ENCODE measurements at places on chromosomes 16 and 17.

GRCh38 chr17:8894673-8895578 is 27.5 kb upstream of the PIK3R6 start:
- H3K36me3 ChIP-seq: no peaks in the 10 kb centered on the region
- peak overlapping the region; percentile 13 for H3K4me3 ChIP-seq

DNA sequence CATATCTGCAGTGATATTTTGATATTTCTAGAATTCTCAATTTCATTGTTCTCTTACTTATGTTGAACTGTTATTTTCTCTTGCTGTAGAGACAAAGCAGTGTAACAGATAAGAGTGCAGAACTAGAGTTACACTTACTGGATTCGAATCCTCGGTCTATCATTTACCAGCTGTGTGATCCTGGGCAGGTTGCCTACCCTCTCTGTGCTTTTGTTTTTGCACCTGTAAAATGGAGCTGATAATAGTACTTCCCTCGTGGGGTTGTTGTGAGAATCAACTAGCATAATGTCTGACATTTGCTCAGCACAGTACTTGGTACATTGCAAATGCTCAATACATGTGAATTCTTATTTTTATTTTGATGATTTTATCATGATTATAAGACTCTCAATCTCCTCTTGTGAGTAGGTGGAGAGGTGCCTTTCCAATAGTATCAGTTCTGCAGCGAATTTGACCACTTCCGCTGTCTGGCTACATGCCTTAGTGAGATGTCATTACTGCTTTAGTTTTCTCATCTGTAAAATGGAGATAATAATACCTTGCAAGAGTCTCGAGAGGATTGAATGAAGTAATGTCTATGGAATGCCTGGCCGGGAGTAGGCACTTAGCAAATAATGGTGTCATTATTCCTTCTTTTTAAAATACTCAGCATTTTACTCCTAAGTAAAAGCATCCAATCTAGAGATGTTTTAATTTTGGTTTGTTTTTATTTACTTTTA is 312.2 kb upstream of the MAF start:
- no peaks in the 10 kb centered on the region for H3K27me3 ChIP-seq
- H3K36me3 ChIP-seq: no peaks in the 10 kb centered on the region
- no peak overlapping the region for H3K27ac ChIP-seq
- no peak for DNase-seq

- no peak overlapping the region for H3K4me3 ChIP-seq
- no peaks in the 10 kb centered on the region for H3K36me3 ChIP-seq
- peaks cover 24% of the 10 kb centered on the region for H3K4me1 ChIP-seq
- H3K27ac ChIP-seq: no peak overlapping the region
- DNase-seq: no peak
These were observed 3.2 kb upstream of the CDH5 start for GRCh38 chr16:66363211-66363777.

GRCh38 chr17:47702391-47702995 is 8.5 kb downstream of the TBKBP1 start:
- no peak overlapping the region for H3K4me3 ChIP-seq
- H3K4me1 ChIP-seq: peaks cover 12% of the 10 kb centered on the region
- DNase-seq: no peak

GRCh38 chr17:45411348-45412105 is 21.1 kb downstream of the ARHGAP27 start:
- peak overlapping the region; percentile 29 for H3K27ac ChIP-seq
- H3K36me3 ChIP-seq: peaks cover 9% of the 10 kb centered on the region
- no peak for DNase-seq
- H3K4me1 ChIP-seq: peaks cover 21% of the 10 kb centered on the region
- no peaks in the 10 kb centered on the region for H3K27me3 ChIP-seq
- H3K4me3 ChIP-seq: peak overlapping the region; percentile 39

DNA sequence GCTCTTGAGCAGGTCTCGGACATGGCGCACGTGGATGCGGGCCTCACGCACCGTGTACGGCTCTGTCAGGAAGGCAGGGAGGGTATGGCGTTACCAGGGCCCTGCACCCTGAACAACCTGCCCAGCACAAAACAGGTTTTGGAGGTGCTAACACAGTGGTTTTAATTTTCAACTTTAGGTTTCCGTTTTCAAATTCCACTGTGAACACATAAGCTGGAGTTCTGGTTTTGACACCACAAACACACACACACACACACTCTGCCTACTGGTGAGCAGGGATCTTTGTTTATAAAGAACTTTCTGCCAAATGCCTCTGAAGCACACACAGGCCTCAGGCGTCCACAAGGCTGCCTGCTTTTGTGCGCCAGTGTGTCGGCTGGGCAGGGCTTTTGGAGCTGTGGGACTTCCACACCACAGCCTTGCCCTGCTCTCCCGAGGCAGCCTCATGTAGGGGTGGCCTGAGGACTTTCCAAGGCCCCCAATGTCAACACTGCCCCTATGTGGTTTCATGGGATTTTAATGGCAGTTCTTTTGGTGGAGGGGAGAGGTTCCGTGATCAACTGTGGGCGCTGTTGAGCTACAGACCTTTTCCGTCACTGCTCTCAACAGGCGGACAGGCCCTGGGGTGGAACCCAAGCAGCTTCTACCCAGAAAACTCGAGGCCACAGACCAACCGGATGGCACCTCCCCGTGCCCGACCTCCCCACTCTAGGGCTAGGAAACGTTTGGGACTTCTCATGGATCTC is 9.4 kb downstream of the CLUH start:
- H3K27me3 ChIP-seq: no peaks in the 10 kb centered on the region
- peaks cover 4% of the 10 kb centered on the region for H3K36me3 ChIP-seq
- no peak overlapping the region for H3K4me3 ChIP-seq
- peaks cover 6% of the 10 kb centered on the region for H3K4me1 ChIP-seq
- DNase-seq: no peak
- H3K27ac ChIP-seq: no peak overlapping the region

DNA sequence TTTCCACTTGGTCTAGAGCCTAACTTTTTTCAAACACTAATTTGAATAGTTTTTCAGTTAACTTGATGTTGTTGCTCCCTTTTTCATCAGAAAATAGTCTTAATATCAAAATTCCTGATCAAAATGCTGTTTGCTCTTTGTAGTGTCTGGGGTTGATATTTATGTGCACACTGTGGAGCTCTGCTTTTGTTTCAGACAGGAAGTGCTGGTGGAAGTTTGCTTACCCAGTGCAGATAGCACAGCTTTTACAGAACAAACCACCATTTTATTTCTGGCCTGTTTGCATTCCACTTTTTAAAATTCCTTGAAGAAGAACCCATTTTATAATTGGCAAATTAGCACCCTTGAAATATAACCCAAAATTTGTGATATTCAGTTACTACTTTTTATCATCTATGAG is 125.4 kb downstream of the MRTFB start:
- peaks cover 25% of the 10 kb centered on the region for H3K4me1 ChIP-seq
- H3K27me3 ChIP-seq: no peaks in the 10 kb centered on the region
- H3K27ac ChIP-seq: no peak overlapping the region
- H3K36me3 ChIP-seq: peaks cover 20% of the 10 kb centered on the region

GRCh38 chr16:46715769-46716305 is 26.4 kb downstream of the ORC6 start:
- no peaks in the 10 kb centered on the region for H3K36me3 ChIP-seq
- no peak overlapping the region for H3K4me3 ChIP-seq
- DNase-seq: no peak
- no peaks in the 10 kb centered on the region for H3K27me3 ChIP-seq

DNA sequence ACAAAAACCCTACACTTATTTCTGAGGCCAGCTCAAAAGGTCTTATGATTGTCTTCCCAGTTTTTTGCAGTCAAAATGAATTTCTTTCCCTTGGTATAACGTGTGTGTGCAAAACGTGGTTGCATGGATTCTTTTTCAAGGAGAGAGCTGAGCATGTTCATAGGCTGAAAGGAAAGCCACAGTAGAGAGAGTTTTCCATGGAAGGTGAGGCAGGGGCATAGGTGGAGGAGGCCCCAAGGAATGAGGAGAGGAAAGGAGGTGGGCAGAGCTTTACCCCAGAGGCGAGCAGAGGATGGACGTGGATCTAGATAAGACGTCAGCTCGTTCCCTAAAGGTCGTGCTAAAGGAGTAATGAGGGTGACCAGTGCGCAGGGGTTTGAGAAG is 22.8 kb downstream of the TRPV2 start:
- peak overlapping the region; percentile 100 for H3K4me3 ChIP-seq
- H3K4me1 ChIP-seq: peaks cover 35% of the 10 kb centered on the region
- H3K36me3 ChIP-seq: peaks cover 35% of the 10 kb centered on the region
- DNase-seq: no peak
- no peaks in the 10 kb centered on the region for H3K27me3 ChIP-seq

DNA sequence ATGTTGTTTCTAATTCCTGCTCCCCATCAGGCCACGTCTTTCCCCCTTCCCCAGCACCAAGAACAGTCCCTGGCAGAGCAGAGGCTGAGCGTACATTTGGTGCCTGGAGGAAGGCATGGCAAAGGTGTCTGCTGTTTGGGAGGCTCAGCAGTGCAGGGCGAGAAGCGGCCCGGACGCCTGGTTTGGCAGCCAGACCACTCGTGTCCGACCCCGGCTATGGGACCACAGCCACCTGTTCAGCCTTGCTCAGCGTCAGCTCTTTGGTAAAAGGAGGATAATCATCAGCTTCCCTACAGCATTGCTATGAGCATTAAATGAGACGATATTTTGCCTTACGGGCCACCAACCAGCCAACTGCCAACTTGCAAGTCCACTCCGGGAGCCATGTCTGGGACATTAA is 106.7 kb upstream of the CREBBP start:
- H3K36me3 ChIP-seq: no peaks in the 10 kb centered on the region
- H3K27ac ChIP-seq: no peak overlapping the region
- DNase-seq: no peak
- peaks cover 8% of the 10 kb centered on the region for H3K4me1 ChIP-seq
- peaks cover 2% of the 10 kb centered on the region for H3K27me3 ChIP-seq
- H3K4me3 ChIP-seq: no peak overlapping the region

DNA sequence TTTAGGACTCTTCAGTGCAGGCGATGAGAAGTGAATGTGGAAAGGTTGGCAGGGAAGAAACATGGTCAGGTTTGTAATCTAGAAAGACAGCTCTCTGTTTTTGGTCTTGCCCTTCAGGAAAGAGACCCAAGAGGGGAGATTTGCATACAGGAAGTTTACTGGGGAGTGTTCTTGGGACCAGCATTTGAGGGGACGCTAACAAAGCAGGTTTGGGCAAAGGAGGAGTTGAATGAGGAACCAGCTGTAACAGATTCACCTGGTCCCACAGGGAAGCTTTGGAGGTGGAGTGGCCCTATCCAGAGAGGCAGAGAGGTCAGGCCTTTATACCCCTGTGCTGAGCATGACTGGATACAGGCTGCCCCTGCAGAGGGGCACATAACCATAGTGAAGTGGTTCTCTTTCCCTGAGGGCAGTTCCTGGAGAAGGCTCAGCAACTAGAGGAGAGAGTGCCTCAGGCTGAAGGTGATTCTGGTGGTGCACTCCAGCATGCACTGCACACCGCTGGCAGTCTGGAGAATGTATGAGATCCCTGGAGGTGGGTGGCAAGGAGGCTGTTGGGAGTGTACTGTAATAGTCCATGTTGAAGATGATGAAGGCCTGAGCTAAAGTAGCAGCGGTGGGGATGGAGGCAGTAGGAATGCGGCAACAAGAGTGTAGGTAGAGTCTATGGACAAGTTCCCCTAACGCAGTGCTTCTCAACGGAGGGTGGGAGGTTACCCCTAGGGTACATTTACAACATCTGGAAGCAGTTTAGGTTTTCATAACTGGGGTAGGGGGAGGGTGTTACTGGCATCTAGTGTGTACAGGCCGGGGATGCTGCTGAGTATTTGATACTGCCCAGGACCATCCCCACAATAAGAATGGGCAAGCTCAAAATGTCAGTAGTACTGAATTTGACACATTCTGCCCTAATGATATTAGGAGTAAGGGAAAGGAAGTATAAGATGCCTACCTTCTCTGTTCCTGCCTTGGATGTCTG is 37.2 kb downstream of the MAP2K6 start:
- no peak for DNase-seq
- peak overlapping the region; percentile 44 for H3K4me3 ChIP-seq
- no peak overlapping the region for H3K27ac ChIP-seq
- H3K27me3 ChIP-seq: no peaks in the 10 kb centered on the region
- peaks cover 42% of the 10 kb centered on the region for H3K4me1 ChIP-seq
- peaks cover 8% of the 10 kb centered on the region for H3K36me3 ChIP-seq

GRCh38 chr16:8686879-8687278 is 12.5 kb downstream of the ABAT start:
- H3K4me3 ChIP-seq: no peak overlapping the region
- H3K27ac ChIP-seq: no peak overlapping the region
- peaks cover 12% of the 10 kb centered on the region for H3K36me3 ChIP-seq
- H3K4me1 ChIP-seq: peaks cover 19% of the 10 kb centered on the region

DNA sequence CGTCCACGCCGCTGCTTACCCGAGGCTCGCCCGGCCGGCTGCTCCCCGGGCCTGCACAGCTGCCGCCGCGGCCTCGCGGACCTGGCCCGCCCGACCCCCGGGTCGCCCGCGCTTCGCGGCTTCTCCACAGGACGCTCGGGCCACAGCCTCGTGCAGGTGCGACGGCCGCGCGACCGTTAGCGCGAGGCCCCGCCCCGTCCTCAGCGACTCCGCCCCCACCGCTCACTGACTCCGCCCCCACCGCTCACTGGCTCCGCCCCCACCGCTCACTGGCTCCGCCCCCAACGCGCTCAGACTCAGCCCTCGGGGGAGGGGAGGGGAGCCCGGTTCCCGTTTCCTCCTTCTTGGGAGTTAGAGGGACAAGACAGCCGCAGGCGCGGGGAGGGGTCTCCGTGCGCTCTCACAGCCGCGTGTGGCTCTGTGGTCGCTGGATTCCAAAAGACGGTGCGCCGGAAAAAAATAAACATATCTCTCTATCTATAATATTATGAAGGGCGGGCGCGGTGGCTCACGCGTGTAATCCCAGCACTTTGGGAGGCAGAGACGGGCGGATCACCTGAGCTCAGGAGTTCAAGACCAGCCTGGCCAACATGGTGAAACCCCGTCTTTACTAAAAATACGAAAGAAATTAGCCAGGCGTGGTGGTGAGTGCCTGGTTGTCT is at the start of gene MEIOB:
TSS of gene MEIOB (minus strand) at position 191 of the 662 bp plus-strand sequence. CDS start 3,989 bp downstream, outside the sequence.
- peak within 1 kb of the TSS; percentile 75 for H3K4me3 ChIP-seq
- peak within 1 kb of the TSS; percentile 48 for H3K27ac ChIP-seq
- no peaks in the 10 kb centered on the region for H3K36me3 ChIP-seq

GRCh38 chr17:8668176-8668740 is 37.7 kb upstream of the MYH10 start:
- no peak overlapping the region for H3K27ac ChIP-seq
- no peaks in the 10 kb centered on the region for H3K27me3 ChIP-seq
- H3K36me3 ChIP-seq: no peaks in the 10 kb centered on the region
- no peak overlapping the region for H3K4me3 ChIP-seq
- no peak for DNase-seq

DNA sequence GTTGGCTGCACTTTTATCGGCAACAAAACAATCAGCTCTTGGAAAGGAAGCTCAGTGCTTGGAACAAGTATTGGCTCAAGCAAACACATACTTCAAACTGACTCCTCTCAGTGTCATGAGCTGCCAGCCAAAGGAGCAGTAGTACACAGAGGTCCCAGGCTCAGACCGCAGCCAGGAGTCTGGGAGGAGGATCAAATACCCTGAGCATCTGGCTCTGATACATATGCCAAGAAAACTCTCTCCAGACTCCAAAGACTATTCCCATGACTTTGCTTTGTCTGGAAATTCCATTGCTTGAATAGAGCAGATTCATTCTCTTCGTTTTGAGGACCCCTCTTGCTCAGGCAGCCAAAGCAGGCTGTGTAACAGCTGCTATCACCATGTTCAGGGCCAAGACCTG is 501.6 kb upstream of the PSMD7 start:
- no peaks in the 10 kb centered on the region for H3K36me3 ChIP-seq
- H3K4me1 ChIP-seq: peaks cover 50% of the 10 kb centered on the region
- H3K27ac ChIP-seq: no peak overlapping the region
- no peak for DNase-seq
- no peak overlapping the region for H3K4me3 ChIP-seq

Data from type B pancreatic cell (in vitro differentiated cells).